ENCODE measurements at places on chromosomes 7 and 10.

DNA sequence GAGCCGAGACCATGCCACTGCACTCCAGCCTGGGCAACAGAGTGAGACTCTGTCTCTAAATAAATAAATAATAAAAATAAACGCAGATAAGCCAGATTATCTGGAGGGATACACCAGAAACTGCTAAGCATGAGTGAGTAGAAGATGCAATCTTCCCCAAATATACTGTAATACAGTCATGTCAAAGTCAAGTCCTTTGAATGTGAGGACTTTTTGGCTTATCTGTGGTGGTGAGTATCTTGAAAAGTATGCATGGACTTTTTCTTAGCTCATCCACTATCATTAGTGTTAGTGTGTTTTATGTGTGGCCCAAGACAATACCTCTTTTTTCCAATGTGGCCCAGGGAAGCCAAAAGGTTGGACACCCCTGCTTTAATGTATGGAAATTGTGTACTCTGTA is 44.7 kb upstream of the PITRM1 start:
- DNase-seq, result no peak

DNA sequence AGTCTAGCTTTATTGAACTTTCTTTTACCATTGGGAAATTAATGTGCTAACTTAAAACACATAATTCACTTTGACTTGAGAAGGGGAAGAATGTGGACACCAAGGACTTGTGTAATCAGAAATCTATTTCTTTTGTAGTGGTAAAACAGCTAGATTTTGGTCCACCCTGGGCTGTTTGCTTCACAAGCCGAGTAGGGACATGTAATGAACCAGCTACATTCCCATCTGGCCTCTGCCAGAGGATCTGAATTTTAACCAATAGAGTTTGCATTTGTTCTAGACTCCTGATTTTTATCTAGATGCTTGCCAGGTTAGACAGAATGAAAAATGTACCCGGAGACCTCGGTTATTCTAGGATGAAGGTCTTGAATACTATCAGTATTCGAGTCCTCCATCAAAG is 1.9 kb downstream of the CACNB2 start:
- no peak for DNase-seq

DNA sequence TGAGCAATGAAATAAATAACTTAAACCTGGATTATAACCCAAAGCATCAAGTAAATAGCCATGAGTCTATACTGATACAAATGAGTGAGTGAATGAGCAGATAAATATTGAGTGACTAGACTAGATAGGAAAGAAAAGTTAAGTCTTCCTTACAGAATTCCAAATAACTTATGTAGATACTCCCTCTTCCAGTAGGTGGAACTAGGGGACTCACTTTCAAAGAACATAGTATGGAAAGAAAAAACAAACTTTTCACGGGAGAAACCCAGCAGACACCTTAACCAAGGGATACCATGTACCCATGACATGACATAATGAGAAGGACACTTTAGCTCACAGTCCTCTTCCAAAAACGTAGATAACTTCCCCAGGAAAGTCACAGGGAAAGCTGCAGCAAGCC is 32.2 kb downstream of the CSGALNACT2 start:
- DNase-seq, result no peak

DNA sequence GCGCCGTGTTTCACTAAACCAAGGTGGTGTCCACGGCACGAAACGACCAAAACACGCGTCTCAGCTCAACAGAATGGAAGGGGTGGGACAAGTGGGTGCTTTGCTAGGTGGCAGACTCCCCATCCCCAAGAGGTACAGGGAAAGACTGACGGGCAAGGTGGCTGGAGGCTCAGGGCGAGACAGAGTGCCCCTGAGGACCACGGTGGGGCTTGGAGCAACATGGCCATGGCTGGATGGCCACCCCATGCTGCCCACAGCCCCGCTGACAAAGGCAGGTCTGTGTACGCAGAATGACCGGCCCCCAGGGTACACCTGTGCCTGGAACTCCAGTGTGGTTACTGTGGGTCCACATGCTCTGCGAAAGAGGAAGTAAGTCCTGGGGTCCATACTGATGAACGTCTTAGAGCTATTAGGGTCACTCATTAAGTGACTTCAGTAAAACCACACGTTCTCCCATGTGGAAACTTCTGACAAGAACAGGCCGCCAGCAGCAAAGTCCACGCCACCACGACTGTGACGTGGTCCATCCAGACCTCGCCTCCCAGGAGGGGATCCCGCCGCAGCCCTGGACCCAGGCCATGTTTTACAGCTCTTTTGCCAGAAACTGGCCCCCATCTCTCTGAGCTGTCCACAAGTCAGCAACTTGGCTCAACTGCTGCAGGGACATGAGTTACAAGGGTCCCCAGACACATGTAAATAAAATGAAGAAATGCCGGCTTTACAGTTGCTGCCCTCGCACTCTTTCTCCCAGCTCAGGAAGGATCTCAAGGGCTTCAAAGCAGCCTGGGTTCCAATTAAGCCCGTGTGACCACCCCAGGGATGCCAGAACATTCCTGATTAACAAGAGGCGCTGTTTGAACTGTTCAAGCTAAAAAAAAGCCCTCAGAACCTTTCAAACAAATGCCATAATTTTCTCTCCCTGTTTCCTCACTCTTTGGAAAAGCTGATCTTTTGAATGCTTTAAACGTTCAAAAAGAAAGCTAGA is 66.8 kb downstream of the MAD1L1 start:
- no peak for DNase-seq

DNA sequence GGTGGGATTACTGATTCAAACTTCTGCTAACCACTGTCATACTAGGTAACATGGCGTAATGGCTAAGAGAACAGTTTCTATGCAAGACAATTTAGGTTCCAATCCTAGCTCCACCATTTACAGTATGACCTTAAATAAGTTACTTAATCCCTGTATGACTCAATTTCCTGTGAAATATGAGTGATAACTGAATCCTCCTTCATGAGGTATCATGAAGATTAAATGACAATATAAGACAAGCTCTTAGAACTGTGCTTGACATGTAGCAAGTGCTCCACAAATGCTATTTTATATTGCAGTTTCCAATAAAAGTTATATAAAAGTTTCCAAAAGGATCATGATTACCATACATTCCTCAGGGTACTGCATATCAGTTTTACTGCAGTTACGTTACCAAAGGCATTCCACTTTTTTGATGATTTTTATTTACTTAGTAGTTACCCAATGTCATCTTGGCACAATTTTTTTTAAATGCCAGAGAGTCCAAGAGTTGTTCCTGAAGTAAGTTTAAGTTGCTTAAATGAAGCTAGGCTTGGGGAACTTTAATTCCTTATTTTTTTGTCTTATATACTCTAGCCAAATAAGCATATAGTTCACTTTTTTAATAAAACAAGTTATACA is 7.1 kb downstream of the DOCK4 start:
- DNase-seq, result peak; percentile 26

Data from AML-193 (cell line).